ENCODE measurements at places on chromosomes 3 and 15.

- H3K36me3 ChIP-seq, result peaks cover 3% of the 10 kb centered on the region
- H3K27ac ChIP-seq, result no peak overlapping the region
- H3K27me3 ChIP-seq, result no peaks in the 10 kb centered on the region
- H3K4me3 ChIP-seq, result no peak overlapping the region
These were observed 530.5 kb downstream of the FHIT start for GRCh38 chr3:60720736-60721135.

- H3K36me3 ChIP-seq, result peaks cover 11% of the 10 kb centered on the region
- peak overlapping the region; percentile 92 for H3K27ac ChIP-seq
- H3K4me3 ChIP-seq, result peak overlapping the region; percentile 91
- H3K27me3 ChIP-seq, result no peaks in the 10 kb centered on the region
These were observed 835 bp upstream of the TTLL3 start for GRCh38 chr3:9809239-9809614.

DNA sequence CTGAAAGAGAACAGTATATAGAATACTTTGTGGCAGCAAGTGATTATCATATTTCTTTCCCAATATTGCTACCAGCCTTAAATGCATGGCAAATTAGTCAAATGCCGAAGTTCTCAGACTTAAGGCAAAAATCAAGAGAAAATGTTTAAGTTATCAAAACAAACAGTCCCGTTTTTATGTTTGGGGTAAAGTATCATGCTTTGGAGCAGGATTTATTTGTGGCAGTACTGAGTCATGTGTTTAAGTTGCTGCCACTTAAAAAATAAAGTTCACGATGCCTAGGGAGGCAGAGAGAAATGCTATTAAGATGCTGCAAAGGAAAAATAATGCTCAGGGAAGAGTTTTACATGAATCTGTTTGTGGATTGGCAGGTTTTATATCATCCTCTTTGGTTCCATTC is 417.4 kb upstream of the MDFIC2 start:
- no peaks in the 10 kb centered on the region for H3K4me1 ChIP-seq
- no peak overlapping the region for H3K4me3 ChIP-seq
- no peak for DNase-seq
- H3K27ac ChIP-seq, result no peak overlapping the region
- no peaks in the 10 kb centered on the region for H3K36me3 ChIP-seq

GRCh38 chr3:153320585-153321128 is 158.6 kb downstream of the RAP2B start:
- H3K27ac ChIP-seq, result no peak overlapping the region
- H3K27me3 ChIP-seq, result peaks cover 19% of the 10 kb centered on the region
- H3K4me1 ChIP-seq, result no peaks in the 10 kb centered on the region
- no peak overlapping the region for H3K4me3 ChIP-seq
- no peak for DNase-seq

DNA sequence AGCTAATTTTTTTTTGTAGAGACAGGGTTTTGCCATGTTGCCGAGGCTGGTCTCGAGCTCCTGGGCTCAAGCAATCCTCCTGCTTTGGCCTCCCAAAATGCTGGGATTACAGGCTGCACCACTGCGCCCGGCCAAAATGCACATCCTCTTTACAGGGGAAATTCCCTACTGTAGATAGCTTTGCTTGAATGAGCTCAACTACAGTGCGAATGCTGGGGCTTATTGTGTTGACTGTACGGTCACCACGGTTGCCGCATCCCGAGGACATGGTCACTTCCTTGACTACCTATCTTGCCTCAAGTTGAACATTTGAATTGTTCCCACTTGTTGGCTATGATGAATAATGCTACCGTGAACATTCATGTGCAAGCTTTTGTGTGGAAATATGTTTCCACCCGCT is 5.3 kb upstream of the MTFMT start:
- H3K36me3 ChIP-seq, result no peaks in the 10 kb centered on the region
- H3K4me1 ChIP-seq, result peaks cover 11% of the 10 kb centered on the region
- H3K27ac ChIP-seq, result no peak overlapping the region
- no peak for DNase-seq
- H3K4me3 ChIP-seq, result no peak overlapping the region
- H3K27me3 ChIP-seq, result no peaks in the 10 kb centered on the region

- H3K27me3 ChIP-seq, result no peaks in the 10 kb centered on the region
- no peaks in the 10 kb centered on the region for H3K36me3 ChIP-seq
- no peak for DNase-seq
- no peak within 1 kb of the TSS for H3K27ac ChIP-seq
- H3K4me3 ChIP-seq, result no peak within 1 kb of the TSS
- peaks cover under 1% of the 10 kb centered on the region for H3K4me1 ChIP-seq
These were observed at the start of gene EBLN2 for GRCh38 chr3:73061416-73061815. Gene EBLN2, plus strand, starts transcription at chr3:73061659. Its CDS starts 423 bp downstream, at chr3:73062082.

DNA sequence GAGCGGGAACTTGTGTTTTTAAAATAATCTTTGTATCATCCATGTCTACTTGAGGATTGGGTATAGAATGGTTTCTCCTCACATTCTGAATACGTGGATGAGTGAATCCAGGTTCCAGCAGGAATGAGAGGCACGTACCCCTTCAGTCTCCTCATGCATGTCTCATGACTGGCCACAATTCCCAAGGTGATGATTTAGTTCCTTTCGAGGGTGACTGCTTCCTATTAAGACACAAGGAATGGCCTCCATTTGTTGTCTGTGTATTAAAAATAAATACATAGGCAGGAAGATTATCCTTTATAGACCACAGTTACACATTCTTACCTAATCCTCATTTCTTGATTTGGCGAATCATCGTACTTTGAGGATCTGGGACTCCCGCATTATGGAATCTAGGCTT is 217.0 kb upstream of the LRIG1 start:
- no peaks in the 10 kb centered on the region for H3K4me1 ChIP-seq
- peaks cover 7% of the 10 kb centered on the region for H3K27me3 ChIP-seq
- no peaks in the 10 kb centered on the region for H3K36me3 ChIP-seq

DNA sequence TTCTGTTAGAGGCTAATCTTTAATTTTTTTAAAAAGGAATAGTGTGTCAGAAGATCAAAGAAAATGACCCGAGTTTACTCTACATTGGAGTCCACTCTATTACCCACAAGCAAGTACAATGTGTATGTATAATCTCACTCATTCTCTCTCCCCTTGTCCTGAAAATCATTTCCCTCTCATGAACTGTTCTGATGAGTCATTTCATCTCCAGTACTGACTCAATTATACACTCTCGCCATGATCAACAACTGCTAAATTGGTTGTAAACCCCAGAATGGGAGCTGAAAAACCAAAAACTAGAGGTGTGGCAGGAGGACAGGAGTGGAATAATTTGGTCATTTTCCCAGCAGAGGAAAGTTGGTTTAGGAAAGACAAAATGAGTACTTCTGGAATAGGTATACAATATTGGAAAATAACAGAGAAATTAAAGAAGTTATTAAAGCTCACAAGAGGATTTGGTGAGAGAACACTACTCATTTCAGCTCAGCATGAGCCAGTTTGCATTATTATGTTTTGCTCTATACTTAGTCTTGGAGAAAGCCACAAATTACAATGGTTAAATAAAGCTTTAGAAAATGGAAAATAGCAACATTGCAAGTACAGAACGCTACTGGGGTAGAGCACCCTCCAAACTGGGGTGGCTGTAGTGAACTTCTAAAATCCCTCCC is 144.3 kb upstream of the PFN2 start:
- H3K4me3 ChIP-seq, result no peak overlapping the region
- peaks cover 17% of the 10 kb centered on the region for H3K27me3 ChIP-seq
- DNase-seq, result no peak
- no peaks in the 10 kb centered on the region for H3K36me3 ChIP-seq

DNA sequence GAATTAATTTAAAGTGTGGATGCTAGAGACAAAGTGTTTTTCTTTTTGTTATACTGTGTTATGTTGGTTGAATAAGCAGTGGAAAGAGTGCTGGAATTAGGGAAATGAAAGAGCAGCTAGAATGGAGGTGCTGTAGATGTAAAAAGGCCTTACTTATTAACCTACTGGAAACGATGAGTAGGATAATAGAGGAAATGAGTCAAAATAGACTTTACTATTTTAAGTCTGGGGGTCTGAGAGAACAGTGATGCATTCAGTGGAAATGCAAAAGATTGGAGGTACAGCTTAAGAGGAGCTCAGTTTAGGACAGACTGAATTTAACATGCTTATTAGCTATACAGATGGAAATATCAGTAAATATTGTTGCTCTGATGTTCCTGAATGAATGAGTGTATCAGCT is 674.0 kb downstream of the OTOL1 start:
- H3K27ac ChIP-seq, result no peak overlapping the region
- no peaks in the 10 kb centered on the region for H3K4me1 ChIP-seq
- no peak overlapping the region for H3K4me3 ChIP-seq

DNA sequence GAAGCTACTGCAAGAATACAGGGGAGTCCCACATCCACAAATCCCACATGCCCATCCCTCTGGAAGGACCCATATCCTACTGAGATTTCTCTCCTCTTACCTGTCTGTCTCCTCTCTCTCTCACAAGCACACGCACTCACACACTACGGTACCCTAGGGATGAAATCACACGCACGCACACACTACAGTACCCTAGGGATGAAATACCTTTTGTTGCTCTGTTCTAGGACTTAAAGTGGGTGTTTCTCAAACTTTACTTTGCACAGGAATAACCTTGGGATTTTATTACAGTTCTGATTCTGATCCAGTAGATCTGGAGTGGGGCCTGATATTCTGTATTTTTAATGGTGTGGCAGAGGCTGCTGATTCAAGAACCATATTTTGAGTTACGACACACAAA is 622.2 kb upstream of the ZNF385D start:
- no peak overlapping the region for H3K27ac ChIP-seq
- H3K36me3 ChIP-seq, result no peaks in the 10 kb centered on the region
- no peak for DNase-seq
- no peak overlapping the region for H3K4me3 ChIP-seq
- peaks cover 43% of the 10 kb centered on the region for H3K27me3 ChIP-seq
- H3K4me1 ChIP-seq, result no peaks in the 10 kb centered on the region

- no peak overlapping the region for H3K27ac ChIP-seq
- DNase-seq, result no peak
- no peaks in the 10 kb centered on the region for H3K36me3 ChIP-seq
- H3K27me3 ChIP-seq, result peaks cover 58% of the 10 kb centered on the region
- no peaks in the 10 kb centered on the region for H3K4me1 ChIP-seq
These were observed 7.4 kb downstream of the HCN4 start for GRCh38 chr15:73361337-73361736.

DNA sequence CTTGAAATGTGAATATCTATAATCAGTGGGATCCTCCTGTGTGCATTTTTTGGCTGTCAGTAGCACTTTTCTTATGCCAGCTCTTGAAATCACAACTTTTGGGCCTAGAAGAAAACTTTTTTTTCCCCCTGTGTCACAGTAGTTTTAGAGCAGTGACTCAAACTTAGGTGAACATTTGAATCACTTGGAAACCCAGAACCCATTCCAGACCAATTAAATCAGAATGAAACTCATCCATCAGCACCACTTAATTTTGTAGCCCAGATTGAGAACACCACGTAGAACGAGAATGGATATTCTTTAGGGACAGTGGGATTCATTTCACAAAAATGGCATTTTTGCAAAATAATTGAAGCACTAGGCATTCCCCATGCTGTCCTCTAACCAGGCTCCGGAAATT is 224.8 kb upstream of the NANOGP8 start:
- no peak overlapping the region for H3K4me3 ChIP-seq
- H3K36me3 ChIP-seq, result no peaks in the 10 kb centered on the region
- no peak for DNase-seq
- H3K4me1 ChIP-seq, result no peaks in the 10 kb centered on the region
- H3K27ac ChIP-seq, result no peak overlapping the region

Measured in naive B cell (primary cell).